NCI-H510A (cell line): ENCODE measurements at places on chromosomes 1 and 21.

DNA sequence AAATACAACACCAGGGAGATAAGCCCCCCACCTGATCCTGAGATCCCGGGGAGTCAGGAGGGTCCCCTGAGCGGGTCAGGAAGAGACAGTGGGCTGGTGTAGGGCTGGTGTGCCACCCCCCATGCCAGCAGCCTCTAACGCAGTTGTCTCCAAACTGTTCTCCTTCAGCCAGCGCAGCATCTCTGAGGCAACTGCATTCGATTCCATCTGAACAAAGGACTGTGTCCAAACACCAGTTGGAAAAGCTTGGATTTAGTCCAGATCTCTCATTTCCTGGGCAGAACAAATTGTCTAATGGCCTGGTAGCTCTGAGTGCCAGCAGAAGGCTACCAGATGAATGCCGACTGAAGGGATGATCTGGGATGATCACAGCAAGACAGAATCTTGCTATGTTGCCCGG lies 44.1 kb upstream of the EIF4G3 start:
- DNase-seq: no peak

- no peak for DNase-seq
Observed at GRCh38 chr1:77781683-77782082, 2.2 kb downstream of the MIGA1 start.

GRCh38 chr21:16186742-16187141 lies 457.0 kb downstream of the USP25 start:
- DNase-seq: no peak

DNA sequence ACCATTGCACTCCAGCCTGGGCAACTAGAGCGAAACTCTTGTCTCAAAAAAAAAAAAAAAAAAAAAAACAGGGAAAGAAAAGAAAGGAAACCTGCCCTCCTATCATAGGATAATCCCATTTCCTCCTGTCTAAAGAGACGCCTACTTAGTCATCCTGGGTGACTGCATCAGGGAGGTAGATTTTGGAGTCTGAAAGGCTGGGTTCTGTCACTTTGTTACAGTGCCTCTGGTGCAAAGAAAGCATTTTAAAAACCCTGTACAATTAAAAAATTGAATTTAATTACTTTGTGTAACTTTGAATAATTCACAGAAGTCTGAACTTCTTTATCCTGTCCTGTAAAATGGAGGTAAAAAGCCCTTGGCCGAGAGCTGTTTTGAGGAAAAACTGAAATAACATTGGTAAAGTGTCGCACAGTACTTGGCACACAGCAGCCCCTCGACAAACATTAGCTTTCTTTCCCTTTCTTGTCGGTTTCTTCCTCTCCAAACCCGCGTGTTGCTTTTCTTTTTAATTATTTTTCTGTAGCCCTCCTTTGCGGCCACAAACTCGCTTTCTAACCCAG lies 657 bp upstream of the HDAC1 start:
- no peak for DNase-seq

DNA sequence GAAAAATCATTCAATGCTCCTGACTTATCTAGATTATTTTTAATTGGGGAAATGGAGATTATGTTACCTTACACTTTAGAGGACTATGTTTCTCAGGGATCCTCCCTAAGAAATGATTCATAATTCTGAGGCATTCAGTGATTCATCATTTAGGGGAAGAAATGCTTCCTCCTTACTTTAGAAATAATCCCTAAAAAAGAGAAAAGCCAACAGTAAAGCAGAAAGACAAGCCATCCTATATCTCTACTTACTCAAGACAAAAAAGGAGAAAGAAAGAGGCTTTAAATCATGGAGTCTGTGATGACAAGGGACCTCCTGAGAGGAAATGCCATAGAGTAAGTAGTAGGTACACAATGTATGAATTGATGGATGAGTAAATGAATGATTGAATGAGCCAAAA lies 137.0 kb downstream of the BRINP2 start:
- DNase-seq: no peak

- no peak for DNase-seq
Observed at GRCh38 chr1:185292237-185292636, 24.8 kb downstream of the IVNS1ABP start.

- DNase-seq: no peak
Observed at GRCh38 chr1:25072461-25072860, 142.4 kb upstream of the RUNX3 start.

GRCh38 chr1:76940571-76941335 lies 73.5 kb downstream of the ST6GALNAC5 start:
- DNase-seq: no peak

- no peak for DNase-seq
Observed at GRCh38 chr21:16420031-16420724, 690.4 kb downstream of the USP25 start.

DNA sequence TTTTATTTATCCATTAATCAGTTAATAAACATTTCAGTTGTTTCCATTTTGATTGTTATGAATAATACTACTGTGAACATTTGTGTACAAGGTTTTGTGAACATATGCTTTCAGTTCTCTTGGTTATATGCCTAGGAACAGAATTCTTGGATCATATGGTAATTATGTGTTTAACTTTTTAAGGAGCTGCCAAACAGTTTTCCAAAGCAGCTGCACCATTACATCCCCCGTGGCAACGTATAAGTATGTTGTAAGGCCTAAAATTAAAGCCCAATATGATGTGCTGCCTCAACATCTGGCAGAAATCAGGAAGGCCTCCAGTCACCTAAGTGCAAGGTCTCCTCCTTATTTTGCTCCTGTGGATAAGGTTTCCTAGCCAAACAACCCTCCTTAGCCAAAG lies 235.6 kb upstream of the CACYBP start:
- no peak for DNase-seq

DNA sequence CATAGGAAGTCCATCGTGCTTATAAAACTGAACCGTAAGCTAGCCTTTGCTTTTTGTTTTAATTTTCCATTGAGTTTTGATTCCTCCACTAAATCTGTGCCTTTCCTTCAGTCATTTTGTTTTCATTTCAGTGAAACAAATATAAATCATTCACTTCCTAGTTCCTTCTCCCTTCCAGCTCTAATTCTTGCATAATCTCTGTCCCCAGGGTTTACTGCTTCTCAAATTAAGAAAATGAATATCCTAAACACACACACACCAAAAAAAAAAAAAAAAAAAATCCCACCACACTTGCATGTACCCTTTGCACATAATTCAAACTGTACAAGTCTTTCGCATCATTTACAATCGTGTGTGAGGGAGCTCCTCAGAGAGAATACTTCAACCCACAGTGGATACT lies 6.8 kb downstream of the KCNH1 start:
- no peak for DNase-seq

DNA sequence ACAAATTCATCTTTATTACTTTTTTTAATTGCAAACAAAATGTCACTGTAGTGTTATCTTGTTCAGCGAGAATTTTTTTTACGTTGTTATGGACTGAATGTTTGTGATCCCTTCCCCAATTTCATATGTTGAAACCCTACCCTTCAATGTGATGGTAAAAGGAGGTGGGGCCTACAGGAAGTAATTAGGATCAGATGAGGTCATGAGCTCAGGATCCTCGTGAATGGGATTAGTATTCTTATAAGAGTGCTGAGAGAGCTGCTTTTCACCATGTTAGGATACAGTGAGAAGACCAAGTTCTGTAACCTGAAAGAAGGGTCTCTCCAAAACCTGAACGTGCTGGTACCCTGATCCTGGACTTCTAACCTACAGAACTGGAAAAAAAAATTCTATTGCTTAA lies 646.0 kb upstream of the TMPRSS15 start:
- no peak for DNase-seq

GRCh38 chr1:40318970-40319621 lies 2.0 kb upstream of the COL9A2 start:
- no peak for DNase-seq

DNA sequence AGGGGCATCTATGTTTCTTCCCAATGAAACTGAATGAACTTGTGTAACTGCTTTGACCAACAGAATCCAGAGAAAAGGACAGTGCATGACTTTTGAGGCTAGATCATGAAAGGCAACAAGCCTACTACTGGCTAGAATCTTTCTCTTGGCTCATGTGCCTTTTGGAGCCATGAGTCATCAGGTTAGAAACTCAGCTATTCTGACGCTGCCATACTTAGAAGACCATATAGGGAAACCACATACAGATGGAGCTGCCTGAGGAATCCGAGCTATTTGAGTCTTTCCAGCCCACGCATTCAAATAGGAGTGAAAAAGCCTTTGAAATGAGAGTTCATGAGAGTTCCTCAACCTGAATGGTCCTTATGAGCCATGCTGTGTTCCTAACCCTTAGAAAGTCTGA lies 738.5 kb upstream of the CHRM3 start:
- no peak for DNase-seq

- DNase-seq: no peak
Observed at GRCh38 chr1:226975259-226976250, 35.5 kb downstream of the COQ8A start.

GRCh38 chr1:184953600-184954219 lies 20.6 kb downstream of the NIBAN1 start:
- no peak for DNase-seq

GRCh38 chr1:77342745-77343144 lies 60.9 kb downstream of the AK5 start:
- DNase-seq: no peak

GRCh38 chr21:19535356-19535755 lies 1131.8 kb upstream of the TMPRSS15 start:
- no peak for DNase-seq

DNA sequence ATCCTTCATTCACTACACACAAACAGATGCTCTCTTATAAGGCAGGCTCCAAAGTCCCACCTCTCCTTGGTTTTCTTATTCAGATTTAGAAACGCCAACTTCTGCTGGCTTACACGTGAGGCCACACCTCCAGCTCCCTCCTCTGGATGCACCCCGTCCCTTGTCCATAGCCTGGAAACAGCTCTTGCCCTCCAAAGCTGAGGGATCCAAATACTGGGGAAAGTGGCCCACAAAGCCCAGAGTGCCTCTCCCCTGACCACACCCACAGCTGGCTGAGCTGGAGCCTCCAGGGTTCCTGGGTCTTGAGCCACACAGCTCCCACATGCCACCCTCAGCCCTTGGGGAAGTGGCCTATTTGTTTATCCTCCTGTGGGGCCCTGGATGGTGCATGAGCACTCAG lies 4.5 kb downstream of the LAD1 start:
- DNase-seq: no peak

DNA sequence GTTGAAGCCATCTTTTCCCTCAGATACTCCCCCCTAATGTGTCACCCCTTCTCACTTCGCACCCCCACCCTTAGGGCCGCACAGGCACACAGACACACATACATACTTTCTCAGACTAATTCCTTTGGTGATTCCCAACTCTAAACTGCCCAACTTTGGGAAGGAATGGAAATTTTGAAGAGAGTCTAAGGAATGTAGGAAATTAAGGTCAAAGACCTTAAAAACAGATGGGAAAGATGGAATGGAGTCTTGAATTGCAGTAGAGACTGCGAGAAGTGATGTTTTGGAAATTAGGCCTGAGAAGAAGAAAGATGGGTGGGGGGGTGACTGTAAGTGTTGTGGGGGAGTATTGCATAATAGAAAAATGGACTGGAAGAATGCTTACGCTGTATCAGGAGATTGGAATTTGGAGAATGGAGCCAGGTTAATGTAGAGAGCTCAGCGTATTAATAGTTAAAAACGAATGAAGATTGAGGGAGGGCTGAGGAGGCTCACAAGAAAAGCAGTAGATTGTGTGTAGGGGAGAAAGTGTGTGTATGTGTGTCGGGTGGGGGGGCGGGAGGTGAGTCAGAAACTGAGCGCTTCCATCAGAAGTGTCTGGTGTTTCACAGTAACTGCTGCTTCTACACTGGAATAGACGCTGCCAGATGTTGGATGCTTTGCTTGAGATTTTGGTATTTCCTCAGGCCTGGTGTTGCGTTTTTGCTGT lies 1.7 kb downstream of the PIP5K1A start:
- no peak for DNase-seq

DNA sequence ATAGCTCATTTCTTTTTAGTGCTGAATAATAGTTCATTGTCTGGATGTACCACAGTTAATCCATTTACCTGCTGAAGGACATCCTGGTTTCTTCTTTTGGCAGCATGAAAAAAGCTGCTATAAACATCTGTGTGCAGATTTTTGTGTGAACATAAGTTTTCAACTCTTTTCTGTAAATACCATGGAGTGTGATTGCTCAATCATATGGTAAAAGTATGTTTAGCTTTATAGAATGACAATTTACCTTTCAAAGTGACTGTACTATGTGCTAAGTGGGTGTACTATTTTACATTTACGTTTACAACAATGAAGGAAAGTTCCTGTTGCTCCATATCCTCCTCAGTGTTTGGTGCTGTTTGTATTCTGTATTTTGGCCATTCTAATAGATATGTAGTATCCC lies 49.0 kb downstream of the RUNX3 start:
- DNase-seq: no peak

GRCh38 chr1:50424045-50424883 lies 1.0 kb upstream of the DMRTA2 start:
- DNase-seq: no peak

DNA sequence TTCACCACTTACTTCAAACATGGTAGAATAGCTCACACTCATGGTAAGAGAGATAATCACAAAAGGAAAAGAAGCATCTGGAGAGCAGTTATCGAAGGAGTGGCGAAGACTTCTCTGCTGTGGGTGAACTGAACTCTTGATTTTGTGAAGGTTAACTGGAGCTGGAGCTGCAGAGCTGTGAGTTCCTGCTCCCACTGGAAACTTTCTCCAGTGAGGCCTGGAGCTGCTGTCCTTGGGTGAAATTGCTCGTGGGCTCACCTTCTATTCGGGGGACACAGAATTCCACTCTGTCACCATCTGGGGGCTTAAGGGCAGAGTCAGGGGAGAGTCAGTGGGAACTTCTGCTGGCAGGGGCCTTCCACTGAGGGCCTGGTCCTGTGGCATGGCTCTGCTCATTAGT lies 45.9 kb downstream of the MAB21L3 start:
- DNase-seq: no peak

DNA sequence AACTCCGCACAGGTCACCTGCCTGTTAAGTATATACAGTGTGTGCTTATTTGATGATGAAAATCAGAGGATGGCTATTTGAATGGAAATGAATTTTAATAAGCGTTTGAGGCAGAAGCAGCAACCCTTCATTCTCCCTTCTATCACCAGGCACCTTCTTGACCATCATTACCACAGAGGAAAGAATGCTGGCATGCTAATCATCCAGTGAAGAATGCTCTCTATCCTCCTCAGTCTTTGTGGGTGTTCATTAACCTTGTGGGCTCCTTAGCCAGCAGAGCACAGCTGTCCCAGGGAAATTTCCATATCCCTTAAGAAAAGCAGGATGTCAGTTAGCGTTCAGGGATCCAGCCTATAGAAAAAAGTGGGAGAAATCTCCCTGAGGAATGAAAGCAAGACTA lies 428.0 kb upstream of the CAMK1G start:
- DNase-seq: no peak
